ENCODE measurements at places on chromosomes 1 and 21.
A peak's percentile ranks its signal among the peaks of the same experiment; 100 is the strongest.

- no peak for DNase-seq
Measured at GRCh38 chr1:6148497-6149241, 31.5 kb downstream of the CHD5 start.

DNA sequence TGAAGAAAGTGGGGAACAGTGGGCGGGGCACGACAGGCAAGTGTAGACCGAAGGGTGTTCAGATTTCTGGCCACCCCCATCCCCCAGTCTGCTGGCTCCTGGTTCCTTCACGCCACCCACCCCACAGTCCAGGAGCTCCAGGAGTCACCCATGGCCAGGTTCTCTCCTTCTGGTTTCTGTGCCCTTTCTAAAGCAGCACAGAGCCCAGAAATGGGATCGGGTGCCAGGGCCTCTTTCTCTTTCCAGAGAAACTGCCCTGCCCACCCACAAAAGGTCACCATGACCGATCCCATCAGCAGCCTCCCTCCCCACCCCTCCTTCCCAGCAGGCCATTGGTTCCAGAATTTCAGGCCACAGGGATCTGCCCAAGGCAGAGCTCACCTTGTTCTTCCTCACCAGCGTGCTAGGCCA lies 3.2 kb upstream of the CELSR2 start:
- DNase-seq, result no peak

DNA sequence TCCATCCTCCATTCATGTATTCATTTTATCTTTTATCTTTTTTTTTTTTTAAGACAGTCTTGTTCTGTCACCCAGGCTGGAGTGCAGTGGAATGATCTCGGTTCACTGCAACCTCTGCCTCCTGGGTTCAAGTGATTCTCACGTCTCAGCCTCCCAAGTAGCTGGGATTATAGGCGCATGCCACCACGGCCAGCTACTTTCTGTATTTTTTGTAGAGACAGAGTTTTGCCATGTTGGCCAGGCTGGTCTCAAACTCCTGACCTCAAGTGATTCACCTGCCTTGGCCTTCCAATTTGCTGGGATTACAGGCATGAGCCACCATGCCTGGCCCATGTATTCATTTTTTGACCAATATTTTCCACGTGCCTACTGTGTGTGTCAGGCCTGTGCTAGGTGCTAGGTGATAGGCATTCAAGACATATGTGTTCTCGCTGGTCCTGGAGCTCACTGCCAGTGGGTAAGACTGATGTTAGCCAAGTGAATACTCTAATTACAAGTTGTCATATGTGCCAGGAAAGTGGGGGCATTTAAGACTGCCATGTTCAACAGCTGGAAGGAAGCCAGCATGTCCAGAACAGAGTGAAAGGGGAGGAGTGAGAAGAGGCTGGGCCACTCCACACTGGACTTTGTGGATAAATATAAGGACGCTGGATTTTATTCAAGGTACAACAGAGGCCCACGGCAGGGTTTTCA lies 5.3 kb upstream of the CELSR2 start:
- no peak for DNase-seq

DNA sequence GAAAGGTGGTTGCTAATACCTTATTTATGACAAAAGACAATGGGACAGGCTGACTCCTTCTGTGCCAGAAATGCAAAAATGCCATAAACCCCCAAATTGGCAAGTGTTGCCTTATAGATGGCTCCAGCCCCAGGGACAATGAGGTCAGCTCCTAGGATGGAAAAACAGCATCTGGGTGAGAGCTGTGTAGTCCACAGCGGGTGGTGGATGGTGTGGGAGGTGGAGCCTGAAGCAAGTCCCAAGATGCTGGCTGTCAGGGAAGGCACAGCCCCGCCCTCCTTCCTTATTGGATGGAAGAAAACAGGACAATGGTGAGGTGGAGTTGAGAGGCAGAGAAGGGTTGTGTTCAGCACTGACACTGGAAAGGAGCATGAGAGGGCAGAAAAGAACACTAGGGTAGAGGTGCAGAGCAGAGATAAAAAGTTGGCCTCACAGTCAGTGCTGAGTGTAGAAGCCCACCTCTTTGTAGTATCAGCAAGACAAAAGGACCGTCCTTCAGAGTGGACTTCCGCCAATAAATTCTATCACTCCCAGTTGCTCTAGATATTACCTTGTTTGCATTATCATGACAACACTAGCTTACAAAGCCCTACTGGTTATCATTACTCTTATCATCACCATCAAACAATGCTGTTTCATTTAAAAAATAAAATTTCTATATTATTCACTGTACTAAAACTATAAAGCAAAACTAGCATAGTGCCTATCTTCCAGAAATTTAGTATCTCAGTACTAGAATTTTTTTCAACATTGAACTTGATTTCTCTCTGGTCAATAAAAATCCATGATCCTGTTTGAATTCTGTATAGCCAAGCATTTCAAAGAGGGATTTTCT lies 3.7 kb upstream of the SDE2 start:
- DNase-seq, result peak; percentile 55

Measured in pulmonary artery endothelial cell (primary cell).